ENCODE measurements at places on chromosomes 3 and 15.

- no peak for DNase-seq
Measured at GRCh38 chr15:42919799-42920518, 619 bp downstream of the TTBK2 start.

DNA sequence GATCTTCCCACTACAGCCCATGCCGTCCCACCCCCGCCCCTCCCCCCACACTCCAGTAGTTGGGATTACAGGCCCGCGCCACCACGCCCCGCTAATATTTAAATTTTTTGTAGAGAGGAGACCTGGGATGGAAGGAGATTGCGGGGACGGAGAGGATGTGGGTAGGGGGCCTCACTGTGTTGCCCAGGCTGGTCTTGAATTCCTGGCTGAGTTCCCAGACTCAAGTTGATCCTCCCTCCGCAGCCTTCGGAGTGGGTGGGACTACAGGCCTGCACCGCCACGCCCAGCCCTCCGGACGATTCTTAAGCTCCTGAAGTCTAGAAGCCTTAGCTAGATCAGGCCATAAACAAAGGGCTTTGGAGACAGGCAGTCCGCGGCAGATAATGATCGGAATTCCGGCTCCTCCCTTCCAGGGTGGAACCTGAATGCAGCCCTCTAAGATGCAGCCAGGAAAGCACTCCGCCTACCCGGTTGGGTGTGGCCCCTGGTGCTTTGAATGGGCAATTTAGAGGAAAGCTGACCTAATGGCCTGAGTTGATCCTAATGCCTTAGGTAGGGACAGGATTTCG is at the start of gene DPPA2:
Gene DPPA2 (minus strand): TSS at position 356 of the 569 bp plus-strand sequence. CDS start 1,975 bp downstream, outside the sequence.
- DNase-seq, result no peak

DNA sequence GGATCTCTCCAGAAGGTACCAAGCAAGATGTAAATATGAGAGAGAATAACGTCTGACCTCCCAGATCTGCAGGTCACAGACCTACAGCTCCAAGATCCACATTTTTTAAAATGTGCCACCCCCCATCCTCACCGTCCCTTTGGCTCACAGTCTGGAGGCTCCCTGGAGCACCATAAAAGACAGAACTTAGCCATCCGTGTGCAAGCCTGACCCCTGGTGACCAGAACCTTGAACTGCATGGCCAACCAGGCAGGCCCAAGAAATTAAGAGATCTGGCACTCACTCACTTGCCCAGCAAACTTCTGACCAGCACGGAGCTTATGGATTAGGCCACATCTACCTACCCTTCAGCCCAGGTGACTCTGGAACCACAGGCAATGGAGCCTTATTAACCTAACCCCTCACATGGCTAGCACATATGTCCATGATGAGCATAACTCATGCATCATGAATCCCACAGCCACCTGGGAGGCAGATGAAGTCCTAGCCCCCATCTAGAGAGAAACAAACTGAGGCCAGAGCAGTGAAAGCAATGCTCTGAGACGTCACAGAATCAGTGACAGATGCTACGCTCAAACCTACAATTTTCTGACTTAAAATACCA is 275.3 kb downstream of the UACA start:
- DNase-seq, result no peak

- DNase-seq, result no peak
Measured at GRCh38 chr3:153274561-153274960, 112.5 kb downstream of the RAP2B start.

DNA sequence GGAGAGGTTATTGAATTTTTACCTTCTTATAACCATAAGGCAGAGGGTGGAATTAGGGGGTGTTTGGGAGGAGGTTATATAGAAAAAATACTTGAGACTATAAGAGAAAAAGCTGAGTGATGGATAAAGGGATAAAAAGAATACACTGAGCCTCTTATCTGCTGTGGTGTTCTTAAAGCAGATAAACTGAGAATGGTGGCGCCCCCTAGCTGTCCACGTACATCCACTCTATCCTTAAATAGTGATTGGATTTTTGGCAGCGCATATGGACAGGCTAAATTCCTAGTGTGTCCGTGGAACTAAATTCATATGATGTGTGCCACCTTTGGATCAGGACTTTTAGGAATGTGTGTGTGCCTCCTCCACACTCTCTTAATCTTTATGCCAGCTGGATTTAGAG is 121.1 kb downstream of the OXSM start:
- no peak for DNase-seq
